ENCODE measurements at places on chromosomes 11 and 22. TPM values are rescaled to one million over a fixed set of nuclear protein-coding genes. Genes with fewer than 3 reads are reported as not detected.
A peak's percentile ranks its signal among the peaks of the same experiment; 100 is the strongest.

The ENTHD1 gene
- not detected for total RNA-seq

The F2 gene
- not detected for total RNA-seq

The OR2D3 gene
- total RNA-seq: not detected

The P4HA3 gene
- total RNA-seq: 0.16 TPM

The BTG4 gene
- total RNA-seq: not detected

The DRG1 gene
- 58.0 TPM for total RNA-seq

The OR8A1 gene
- not detected for total RNA-seq

- H3K4me3 ChIP-seq: no peak overlapping the region
- H3K36me3 ChIP-seq: no peaks in the 10 kb centered on the region
- no peak overlapping the region for H3K27ac ChIP-seq
- H3K4me1 ChIP-seq: no peaks in the 10 kb centered on the region
Observed at GRCh38 chr11:128165572-128165971, 421.8 kb downstream of the ETS1 start.

- no peaks in the 10 kb centered on the region for H3K4me1 ChIP-seq
- H3K4me3 ChIP-seq: no peak overlapping the region
- no peak overlapping the region for H3K27ac ChIP-seq
- H3K27me3 ChIP-seq: peaks cover 67% of the 10 kb centered on the region
- H3K36me3 ChIP-seq: no peaks in the 10 kb centered on the region
Observed at GRCh38 chr11:126561327-126561893, 205.9 kb downstream of the ST3GAL4 start.

DNA sequence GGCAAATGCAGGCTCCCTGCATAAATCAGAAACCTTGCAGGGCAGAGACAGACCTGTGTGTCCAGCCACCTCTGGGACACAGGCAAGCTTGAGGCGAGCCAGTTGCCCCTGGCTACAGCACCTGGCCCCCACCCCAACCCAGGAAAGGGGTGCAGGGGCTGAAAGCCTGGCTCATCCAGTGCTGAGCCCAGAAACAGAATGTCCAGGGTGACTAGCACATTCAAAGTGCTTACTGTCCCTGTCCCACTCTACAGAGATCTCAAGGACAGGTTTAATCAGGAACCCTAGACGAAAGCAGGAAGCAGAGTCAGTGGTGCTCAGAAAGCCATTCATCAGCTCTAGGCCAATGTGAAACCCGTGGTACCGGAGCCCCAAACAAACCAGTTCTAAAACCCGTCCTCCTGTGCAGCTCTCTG lies 31.9 kb downstream of the PLEKHA7 start:
- no peaks in the 10 kb centered on the region for H3K36me3 ChIP-seq
- H3K4me1 ChIP-seq: peaks cover 38% of the 10 kb centered on the region
- H3K4me3 ChIP-seq: no peak overlapping the region
- H3K27me3 ChIP-seq: no peaks in the 10 kb centered on the region

DNA sequence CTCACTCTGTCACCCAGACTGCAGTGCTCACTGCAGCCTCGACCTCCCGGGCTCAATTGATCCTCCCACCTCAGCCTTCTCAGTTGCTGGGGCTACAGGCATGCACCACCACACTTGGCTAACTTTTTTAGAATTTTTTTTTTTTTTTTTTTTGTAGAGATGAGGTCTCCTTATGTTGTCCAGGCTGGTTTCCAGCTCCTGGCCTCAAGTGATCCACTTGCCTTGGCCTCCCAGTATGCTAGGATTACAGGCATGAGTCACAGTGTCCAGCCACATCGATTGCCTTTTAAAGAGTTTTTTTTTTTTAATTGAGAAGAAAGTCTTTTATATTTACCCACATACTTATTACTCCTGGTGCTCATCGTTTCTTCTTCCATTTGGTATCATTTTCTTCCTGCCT lies 30.0 kb downstream of the PARVG start:
- no peak overlapping the region for H3K4me3 ChIP-seq
- no peaks in the 10 kb centered on the region for H3K36me3 ChIP-seq
- no peak for DNase-seq
- no peak overlapping the region for H3K27ac ChIP-seq
- H3K27me3 ChIP-seq: peaks cover 6% of the 10 kb centered on the region

GRCh38 chr22:27223317-27224177 lies 566.2 kb downstream of the MIAT start:
- H3K27ac ChIP-seq: peak overlapping the region; percentile 23
- DNase-seq: no peak
- H3K27me3 ChIP-seq: peaks cover 55% of the 10 kb centered on the region
- no peaks in the 10 kb centered on the region for H3K36me3 ChIP-seq

GRCh38 chr11:82003671-82004515 lies 729.8 kb downstream of the FAM181B start:
- H3K4me1 ChIP-seq: no peaks in the 10 kb centered on the region
- DNase-seq: no peak
- no peaks in the 10 kb centered on the region for H3K36me3 ChIP-seq

DNA sequence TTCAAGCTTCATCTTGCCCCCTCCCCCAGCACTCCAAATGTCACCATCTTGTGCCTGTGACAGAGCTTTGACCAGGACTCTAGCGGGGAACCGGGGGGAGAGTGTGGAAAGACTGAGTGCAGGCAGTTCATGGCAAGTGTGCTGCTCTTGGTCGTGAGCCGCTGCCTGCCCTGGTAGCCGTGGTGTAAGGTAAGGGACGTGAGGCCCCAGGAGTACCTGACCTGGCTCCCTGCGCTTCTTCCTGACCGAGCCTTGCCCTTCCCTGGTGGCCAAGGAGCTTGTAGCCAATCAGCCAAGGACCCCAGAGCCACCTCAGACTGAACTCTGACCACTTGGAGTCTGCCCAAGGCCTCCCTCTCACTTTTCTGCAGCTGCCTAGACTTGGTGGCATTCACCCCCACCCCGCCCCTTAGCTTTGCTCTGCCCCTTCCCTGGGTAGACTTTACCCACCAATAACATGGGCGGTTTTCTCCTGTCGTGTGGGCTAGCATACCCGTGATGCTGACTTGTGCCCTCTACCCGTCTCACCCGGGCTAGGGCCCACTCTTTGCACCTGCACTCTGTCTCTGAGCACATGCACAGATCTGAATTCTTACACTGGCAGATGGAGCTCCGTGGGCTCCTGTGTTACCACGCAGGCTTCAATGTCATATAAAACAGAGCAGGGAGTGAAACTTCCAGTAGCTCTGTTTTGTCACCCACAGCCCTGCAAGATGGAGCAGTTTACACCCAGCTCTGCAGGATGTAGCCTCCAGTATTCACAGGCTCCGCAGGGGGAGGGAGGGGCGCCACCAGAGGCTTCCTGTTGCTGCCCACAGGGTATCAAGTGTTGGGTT lies 1.5 kb downstream of the DGKZ start:
- DNase-seq: no peak
- peak overlapping the region; percentile 80 for H3K27ac ChIP-seq
- peaks cover 85% of the 10 kb centered on the region for H3K4me1 ChIP-seq
- peak overlapping the region; percentile 84 for H3K4me3 ChIP-seq
- H3K36me3 ChIP-seq: no peaks in the 10 kb centered on the region

DNA sequence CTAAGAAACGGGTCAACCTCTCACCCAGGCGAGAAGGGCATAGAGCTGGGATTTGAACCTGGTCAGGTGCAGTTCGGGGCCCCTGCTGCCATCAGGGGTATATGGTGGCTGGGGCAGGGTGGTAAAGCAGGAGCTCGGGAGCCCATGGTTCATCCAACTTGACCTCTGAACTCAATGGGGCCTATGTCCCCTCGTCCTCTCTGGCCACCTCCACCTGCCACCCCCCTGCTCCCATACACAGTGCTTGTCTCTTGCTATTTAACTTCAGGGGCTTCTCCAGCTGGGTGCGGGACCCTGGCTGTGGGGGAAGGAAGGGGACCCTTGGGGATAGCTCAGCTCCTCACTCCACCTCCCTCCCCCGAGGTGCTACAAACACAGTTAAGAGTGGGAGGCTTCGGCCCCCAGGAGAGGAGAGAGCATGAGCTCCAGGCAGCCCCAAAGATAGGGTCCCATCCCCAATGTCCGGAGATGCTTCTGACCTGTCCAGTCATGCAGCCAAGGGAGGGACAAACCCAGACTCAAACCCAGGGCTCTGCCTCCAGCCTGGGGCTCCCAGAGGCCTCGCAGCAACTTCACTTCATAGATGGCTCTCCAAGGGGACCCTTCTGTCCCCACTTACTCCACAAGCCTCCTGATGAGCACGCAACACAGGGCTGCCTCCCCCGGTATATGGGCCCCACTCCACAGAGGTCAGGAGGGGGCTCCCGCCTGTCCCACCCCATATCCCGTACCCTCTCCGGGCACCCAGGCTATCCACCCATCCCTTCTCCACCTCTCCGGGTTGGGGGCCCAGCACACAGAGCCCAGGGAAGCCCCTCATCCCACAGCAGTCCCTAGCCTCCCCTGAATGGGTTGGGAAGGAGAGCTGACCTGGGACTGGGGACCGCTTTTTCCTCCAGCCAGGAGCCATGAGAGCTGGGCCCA lies 712 bp downstream of the IL2RB start:
- H3K27ac ChIP-seq: no peak overlapping the region
- H3K4me1 ChIP-seq: no peaks in the 10 kb centered on the region
- H3K27me3 ChIP-seq: peaks cover 56% of the 10 kb centered on the region
- no peak for DNase-seq
- H3K4me3 ChIP-seq: no peak overlapping the region
- H3K36me3 ChIP-seq: no peaks in the 10 kb centered on the region

DNA sequence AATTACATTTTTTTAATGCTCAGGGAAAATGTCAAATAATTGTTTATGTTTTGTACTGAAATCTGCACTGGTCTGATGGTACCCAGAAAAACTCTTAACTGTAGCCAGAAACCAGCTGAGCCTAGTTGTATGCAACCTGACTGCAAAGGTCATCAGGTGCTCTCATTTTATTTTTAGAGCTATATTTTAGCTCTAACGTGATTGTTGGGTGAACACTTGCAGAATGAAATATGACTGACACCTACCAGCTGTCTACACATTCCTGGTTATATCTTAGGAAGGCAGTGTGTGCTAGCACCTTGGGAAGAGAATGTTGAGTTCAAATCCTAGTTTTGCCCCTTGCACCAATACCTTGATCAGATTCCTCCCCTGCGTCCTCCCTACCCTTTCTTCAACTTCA lies 23.6 kb downstream of the PTPRJ start:
- H3K36me3 ChIP-seq: no peaks in the 10 kb centered on the region
- H3K27me3 ChIP-seq: no peaks in the 10 kb centered on the region
- H3K4me3 ChIP-seq: no peak overlapping the region
- no peak for DNase-seq
- H3K4me1 ChIP-seq: peaks cover 65% of the 10 kb centered on the region

DNA sequence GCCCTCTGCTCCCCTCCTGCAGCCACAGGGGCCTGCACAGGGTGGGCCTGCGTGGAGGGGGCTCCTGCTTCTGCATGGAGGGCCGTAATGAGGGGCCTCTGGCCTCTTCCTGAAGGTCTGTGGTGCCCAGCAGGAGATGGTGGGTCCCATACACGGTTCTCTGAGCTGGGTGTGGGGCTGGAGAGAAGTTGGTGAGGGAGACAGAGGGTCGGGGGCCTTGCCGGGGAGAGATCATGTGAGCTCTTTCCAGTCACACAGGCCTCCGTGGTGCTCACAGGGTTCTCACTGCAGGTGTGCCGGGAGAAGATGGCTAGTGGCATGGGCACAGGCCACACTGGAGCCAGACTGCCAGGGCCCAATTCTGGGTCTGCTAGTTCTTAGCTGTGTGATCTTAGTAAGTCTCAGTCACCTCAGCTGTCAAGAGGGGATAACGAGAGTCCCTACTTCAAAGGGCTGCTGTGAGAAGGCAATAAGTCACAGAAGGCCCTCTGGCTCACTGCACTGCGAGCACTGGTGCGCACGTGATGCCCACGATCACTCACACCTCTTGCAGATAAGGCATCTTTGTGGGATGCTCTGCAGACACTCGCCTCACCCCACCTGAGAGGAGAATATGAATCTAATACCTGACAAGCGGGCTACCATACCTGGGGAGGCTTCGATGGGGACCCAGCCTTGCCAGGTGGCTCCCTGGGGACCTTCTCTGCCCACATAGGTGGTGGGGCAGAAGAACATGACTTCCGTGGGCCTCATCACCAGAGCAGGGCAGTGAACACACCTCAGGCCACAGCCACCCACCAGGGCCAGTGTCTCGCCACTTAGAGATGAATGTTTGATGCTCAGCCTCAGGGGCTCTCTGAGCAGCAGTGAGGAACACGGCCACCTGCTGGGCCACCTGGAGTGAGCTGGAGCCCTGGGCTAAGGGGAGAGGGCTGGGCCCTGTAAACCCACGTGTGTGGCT lies 14.5 kb downstream of the KCNC1 start:
- no peak overlapping the region for H3K27ac ChIP-seq
- no peak overlapping the region for H3K4me3 ChIP-seq
- H3K4me1 ChIP-seq: peaks cover 10% of the 10 kb centered on the region
- no peaks in the 10 kb centered on the region for H3K36me3 ChIP-seq
- H3K27me3 ChIP-seq: peaks cover 27% of the 10 kb centered on the region

DNA sequence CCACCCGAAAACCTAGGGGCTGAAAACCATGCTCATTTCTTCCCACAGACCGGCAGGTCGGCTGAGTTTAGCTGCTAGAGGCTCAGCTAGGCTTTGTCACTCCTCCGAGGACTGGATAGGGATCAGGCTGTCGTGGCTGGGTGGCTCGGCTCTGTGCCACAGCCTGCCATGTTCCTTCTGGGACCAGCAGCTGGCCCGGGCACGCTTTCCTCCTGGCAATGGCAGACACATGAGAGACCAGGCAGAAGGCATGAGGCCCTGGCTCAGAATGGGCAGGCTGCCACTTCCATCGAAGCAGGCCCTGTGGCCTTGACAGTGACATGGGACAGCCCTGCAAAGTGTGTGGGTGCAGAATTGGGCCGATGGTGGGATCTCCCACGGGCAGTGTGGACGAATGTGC lies 20.9 kb downstream of the PARVG start:
- no peak for DNase-seq
- no peak overlapping the region for H3K4me3 ChIP-seq
- peaks cover 4% of the 10 kb centered on the region for H3K4me1 ChIP-seq
- no peak overlapping the region for H3K27ac ChIP-seq

DNA sequence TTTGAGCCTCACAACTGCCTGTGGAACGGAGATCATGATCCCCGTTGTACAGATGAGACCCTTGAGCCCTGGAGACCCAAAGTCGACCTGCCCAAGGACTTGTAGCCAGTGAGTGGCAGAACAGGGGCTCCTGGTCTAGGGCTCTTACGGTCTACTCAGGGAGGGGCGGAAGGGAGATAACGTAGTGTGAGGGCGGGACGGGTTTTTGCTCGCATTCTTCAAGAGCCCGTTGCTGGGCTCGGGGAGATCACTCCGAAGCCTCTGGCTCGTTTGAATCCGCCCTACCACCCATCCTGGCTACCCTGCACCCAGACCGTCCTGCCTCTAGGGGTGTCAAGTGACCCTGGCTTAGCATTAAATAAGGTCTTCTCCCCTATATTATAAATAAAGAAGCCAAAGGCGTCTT lies 639 bp downstream of the CRY2 start:
- H3K27ac ChIP-seq: peak overlapping the region; percentile 99
- DNase-seq: peak; percentile 29
- H3K4me1 ChIP-seq: peaks cover 77% of the 10 kb centered on the region
- no peaks in the 10 kb centered on the region for H3K27me3 ChIP-seq
- H3K4me3 ChIP-seq: peak overlapping the region; percentile 91
- H3K36me3 ChIP-seq: no peaks in the 10 kb centered on the region

- peaks cover 37% of the 10 kb centered on the region for H3K27me3 ChIP-seq
- DNase-seq: no peak
- no peak overlapping the region for H3K4me3 ChIP-seq
- H3K27ac ChIP-seq: no peak overlapping the region
- peaks cover 11% of the 10 kb centered on the region for H3K4me1 ChIP-seq
Observed at GRCh38 chr11:120192831-120193625, 17.8 kb upstream of the OAF start.

GRCh38 chr11:83948200-83948599 lies 662.0 kb upstream of the CCDC90B start:
- no peaks in the 10 kb centered on the region for H3K27me3 ChIP-seq
- H3K27ac ChIP-seq: no peak overlapping the region

GRCh38 chr11:94877443-94878200 lies 95.7 kb downstream of the CWC15 start:
- peak overlapping the region; percentile 65 for H3K27ac ChIP-seq
- H3K27me3 ChIP-seq: no peaks in the 10 kb centered on the region
- H3K4me3 ChIP-seq: no peak overlapping the region
- H3K36me3 ChIP-seq: peaks cover 95% of the 10 kb centered on the region
- H3K4me1 ChIP-seq: peaks cover 38% of the 10 kb centered on the region
- no peak for DNase-seq

All from left ventricle myocardium inferior (tissue), 1 donor.